Naive thymus-derived CD8-positive, alpha-beta T cell (primary cell): ENCODE measurements at places on chromosomes 4 and X.

GRCh38 chr4:33255507-33255906 is 2535.3 kb downstream of the PCDH7 start:
- H3K4me1 ChIP-seq, result no peaks in the 10 kb centered on the region
- no peaks in the 10 kb centered on the region for H3K36me3 ChIP-seq
- no peak for DNase-seq
- H3K4me3 ChIP-seq, result no peak overlapping the region

DNA sequence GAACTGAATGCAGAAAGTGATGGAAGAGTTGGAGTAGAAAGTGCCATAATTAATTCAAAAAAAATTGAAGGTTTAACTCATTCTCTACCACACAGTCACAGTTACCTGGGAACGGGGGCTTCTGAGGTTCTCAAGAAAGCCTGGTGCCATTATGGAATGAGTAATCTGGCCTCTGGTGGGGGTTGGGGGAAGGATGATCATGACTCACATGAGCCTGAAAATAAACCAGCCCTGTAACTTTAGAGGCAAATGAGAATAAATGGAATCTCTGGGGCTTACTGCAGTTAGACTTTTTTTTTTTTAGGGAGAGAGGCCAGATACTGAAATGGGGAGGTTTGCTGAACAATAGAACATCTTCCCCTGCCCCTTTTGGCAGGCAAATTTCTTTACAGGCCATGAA is 55.3 kb downstream of the SOD3 start:
- DNase-seq, result no peak
- H3K36me3 ChIP-seq, result no peaks in the 10 kb centered on the region
- H3K4me3 ChIP-seq, result no peak overlapping the region

DNA sequence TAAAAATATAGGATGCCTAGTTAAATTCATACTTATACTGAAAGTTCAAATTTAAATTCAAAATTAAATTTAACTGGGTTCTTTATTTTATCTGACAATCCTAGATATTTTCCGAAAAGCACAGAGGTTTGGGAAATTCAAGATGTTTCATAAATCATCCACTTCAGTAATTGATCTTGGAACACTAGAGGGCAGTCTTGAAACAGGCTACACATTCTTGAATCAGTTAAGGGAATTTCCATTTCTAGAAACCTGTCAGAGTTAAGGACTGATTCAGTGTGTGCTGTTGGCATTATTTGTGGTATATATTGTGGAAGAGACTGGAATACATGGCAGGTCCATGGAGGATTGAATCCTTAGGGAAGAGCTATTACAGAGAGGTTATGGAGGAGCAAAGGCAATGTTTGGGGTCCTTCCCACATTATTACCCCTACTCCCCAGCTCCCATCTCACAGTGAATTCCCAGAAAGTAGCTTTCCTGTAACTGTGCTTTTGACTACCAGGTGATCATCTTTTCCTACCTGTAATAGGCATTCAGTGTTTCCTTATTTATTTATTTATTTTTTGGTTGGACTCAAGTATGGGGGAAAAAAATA is 92.9 kb downstream of the EGF start:
- H3K4me1 ChIP-seq, result no peaks in the 10 kb centered on the region
- H3K4me3 ChIP-seq, result no peak overlapping the region
- H3K36me3 ChIP-seq, result no peaks in the 10 kb centered on the region
- DNase-seq, result peak; percentile 59

GRCh38 chr4:17577665-17578481 is 875 bp downstream of the LAP3 start:
- peak overlapping the region; percentile 98 for H3K27ac ChIP-seq
- peak overlapping the region; percentile 87 for H3K4me3 ChIP-seq
- peaks cover 35% of the 10 kb centered on the region for H3K4me1 ChIP-seq
- DNase-seq, result no peak
- no peaks in the 10 kb centered on the region for H3K27me3 ChIP-seq

DNA sequence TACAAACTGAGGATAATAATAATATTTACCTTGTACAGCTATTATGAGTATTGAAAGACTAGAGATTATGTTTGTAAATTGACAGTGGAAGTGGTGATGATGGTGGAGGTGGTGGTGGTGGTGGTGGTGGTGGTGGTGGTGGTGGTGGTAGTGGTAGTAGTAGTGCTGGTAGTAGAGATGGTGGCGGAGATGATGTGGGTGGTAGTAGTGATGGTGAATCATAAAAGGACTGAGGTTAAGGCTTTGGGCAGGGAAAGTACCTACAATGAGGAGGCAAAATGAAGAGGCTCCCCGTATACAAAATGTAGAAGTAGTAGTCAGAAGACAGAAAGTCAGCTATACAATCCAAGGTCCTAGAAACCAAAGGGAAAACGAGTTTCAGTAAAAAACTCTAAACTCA is 214.1 kb downstream of the BCOR start:
- H3K36me3 ChIP-seq, result peaks cover 8% of the 10 kb centered on the region
- no peak overlapping the region for H3K27ac ChIP-seq
- peaks cover 7% of the 10 kb centered on the region for H3K4me1 ChIP-seq
- H3K27me3 ChIP-seq, result no peaks in the 10 kb centered on the region
- H3K4me3 ChIP-seq, result no peak overlapping the region

DNA sequence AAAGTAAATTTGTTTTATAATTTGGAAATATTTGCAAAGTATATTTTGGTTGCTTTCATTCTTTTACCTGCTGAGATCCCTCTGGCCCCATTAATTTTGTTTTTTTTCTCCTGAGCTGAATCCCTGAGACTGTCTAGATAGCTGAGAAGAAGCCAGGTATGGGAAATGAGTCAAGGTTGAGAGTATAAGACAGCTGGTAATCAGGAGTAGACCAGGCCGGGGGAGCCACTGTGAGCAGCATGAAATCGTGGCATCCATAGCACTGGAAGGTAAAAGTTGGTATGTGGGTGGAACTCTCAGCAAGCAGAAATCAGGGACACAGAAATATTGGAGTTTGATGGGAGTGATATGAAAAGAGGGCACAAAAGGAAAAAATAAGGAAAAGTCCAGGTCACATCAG is 164.5 kb downstream of the FHIP1A start:
- peaks cover under 1% of the 10 kb centered on the region for H3K36me3 ChIP-seq
- peaks cover 10% of the 10 kb centered on the region for H3K27me3 ChIP-seq
- no peak overlapping the region for H3K4me3 ChIP-seq
- no peak overlapping the region for H3K27ac ChIP-seq
- H3K4me1 ChIP-seq, result no peaks in the 10 kb centered on the region
- DNase-seq, result no peak

GRCh38 chr4:10015140-10015753 is 6.0 kb downstream of the SLC2A9 start:
- no peak overlapping the region for H3K4me3 ChIP-seq
- DNase-seq, result no peak
- H3K36me3 ChIP-seq, result no peaks in the 10 kb centered on the region
- H3K27ac ChIP-seq, result no peak overlapping the region

- H3K36me3 ChIP-seq, result no peaks in the 10 kb centered on the region
- no peak for DNase-seq
- H3K4me3 ChIP-seq, result no peak overlapping the region
- H3K27ac ChIP-seq, result no peak overlapping the region
Measured at GRCh38 chrX:20001588-20001987, 10.7 kb upstream of the BCLAF3 start.

GRCh38 chr4:11710453-11711093 is 281.9 kb upstream of the HS3ST1 start:
- H3K4me3 ChIP-seq, result no peak overlapping the region
- H3K27me3 ChIP-seq, result peaks cover 20% of the 10 kb centered on the region
- H3K4me1 ChIP-seq, result no peaks in the 10 kb centered on the region
- DNase-seq, result no peak
- H3K36me3 ChIP-seq, result peaks cover 4% of the 10 kb centered on the region

GRCh38 chrX:2931155-2931554 is 2.0 kb upstream of the ARSD start:
- no peak for DNase-seq
- H3K27me3 ChIP-seq, result peaks cover 4% of the 10 kb centered on the region

DNA sequence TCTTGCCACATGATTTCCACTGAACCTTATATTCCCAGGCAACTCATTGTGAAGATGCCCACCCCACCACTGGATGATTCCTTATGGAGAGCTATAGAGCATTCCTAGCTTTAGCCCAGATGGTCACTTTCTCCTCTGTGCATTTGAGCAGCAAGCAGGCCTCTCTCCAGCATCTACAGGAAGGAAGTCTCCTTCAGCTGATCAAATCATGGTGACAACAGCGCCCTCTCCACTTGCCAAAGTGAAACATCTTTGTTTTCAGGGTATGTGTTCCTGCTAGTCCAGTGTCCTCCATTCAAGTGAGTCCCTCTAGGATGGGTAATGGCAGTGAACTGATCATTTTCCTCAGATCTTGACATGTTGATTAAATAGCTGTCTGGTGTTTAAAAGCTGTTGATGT is 10.9 kb upstream of the SYTL5 start:
- H3K36me3 ChIP-seq, result no peaks in the 10 kb centered on the region
- H3K4me3 ChIP-seq, result no peak overlapping the region
- H3K27me3 ChIP-seq, result no peaks in the 10 kb centered on the region
- DNase-seq, result no peak
- H3K27ac ChIP-seq, result no peak overlapping the region

DNA sequence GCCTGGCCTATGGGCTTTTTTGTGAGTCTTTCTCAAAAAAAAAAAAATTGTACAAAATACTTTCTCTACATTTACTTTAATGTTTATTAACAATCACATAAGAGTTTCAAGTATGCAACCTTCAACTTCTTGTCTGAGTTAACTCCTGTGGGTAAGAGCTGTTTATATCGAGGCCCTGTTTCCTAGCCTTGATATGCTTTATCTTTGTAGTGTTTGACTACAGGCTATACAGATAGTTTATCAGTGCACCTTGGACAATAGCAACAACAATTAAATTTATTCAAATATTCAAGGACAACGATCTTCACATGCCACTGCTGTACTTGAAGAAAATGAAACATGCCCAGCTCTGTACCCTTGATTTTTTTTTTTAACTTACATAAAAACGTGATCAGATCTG is 178.4 kb downstream of the ARHGAP10 start:
- H3K4me1 ChIP-seq, result no peaks in the 10 kb centered on the region
- H3K27me3 ChIP-seq, result no peaks in the 10 kb centered on the region
- H3K36me3 ChIP-seq, result peaks cover 14% of the 10 kb centered on the region
- no peak overlapping the region for H3K4me3 ChIP-seq
- no peak overlapping the region for H3K27ac ChIP-seq

GRCh38 chr4:38563707-38564495 is 100.1 kb upstream of the KLF3 start:
- peaks cover 18% of the 10 kb centered on the region for H3K4me1 ChIP-seq
- H3K4me3 ChIP-seq, result no peak overlapping the region
- DNase-seq, result no peak
- H3K27ac ChIP-seq, result no peak overlapping the region
- peaks cover 2% of the 10 kb centered on the region for H3K36me3 ChIP-seq

DNA sequence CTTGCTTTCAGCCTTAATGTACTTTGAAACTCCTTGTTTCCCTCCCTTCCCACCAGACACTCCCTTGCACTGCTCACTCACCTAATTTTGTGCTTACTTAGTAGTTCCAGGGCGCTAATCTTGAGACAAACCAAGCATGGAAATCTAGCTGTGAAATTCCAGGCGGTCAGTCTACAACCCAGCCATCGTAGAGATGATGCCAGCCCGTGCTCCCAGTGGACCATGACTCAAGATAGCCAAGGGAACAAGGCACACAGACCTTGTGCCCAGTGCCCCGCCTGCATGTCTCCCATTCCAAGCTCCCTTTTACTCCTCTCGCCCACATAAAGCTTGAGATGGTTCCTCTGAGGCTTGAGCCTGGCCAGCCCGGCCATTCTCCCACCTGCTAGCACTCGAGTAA is 11.1 kb downstream of the TREX2 start:
- H3K27ac ChIP-seq, result no peak overlapping the region
- H3K4me3 ChIP-seq, result no peak overlapping the region
- H3K36me3 ChIP-seq, result no peaks in the 10 kb centered on the region
- no peak for DNase-seq

- H3K27ac ChIP-seq, result no peak overlapping the region
- no peaks in the 10 kb centered on the region for H3K27me3 ChIP-seq
- DNase-seq, result no peak
- peaks cover 4% of the 10 kb centered on the region for H3K36me3 ChIP-seq
Measured at GRCh38 chr4:1093391-1094335, 19.7 kb downstream of the RNF212 start.

GRCh38 chrX:2848871-2849301 is 20.2 kb downstream of the GYG2 start:
- H3K4me1 ChIP-seq, result no peaks in the 10 kb centered on the region
- H3K36me3 ChIP-seq, result no peaks in the 10 kb centered on the region
- H3K4me3 ChIP-seq, result no peak overlapping the region
- no peak overlapping the region for H3K27ac ChIP-seq
- H3K27me3 ChIP-seq, result peaks cover 7% of the 10 kb centered on the region

DNA sequence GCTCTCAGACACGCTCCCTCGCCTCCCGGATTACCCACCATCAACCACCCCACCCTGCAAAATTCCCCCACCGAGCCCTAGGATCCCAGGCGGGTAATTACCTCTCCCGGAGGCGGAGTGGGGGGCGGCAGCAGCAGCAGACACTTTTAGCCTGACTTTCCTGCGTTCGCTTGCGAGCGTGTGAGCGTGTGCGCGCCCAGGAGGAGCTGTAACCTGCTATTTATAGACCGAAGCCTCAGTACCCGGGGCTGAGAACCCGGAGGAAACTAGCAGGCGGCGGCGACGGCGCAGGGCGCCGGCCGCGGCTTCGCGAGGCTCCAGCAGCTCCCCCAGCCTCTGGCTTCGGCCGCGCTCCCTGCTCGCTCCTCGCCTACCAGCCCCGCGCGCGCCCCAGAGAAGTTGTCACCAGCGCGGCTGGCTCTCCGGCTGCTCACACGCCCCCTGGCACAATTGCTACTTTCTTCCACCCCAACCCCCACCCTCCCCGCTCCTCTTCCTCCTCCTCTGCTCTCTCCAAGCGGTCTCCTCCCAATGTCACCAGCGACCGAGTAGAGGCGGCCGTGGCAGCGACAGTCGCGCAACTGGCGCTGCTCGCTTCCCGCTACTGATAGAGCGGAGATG is at the start of gene INPP4B:
Gene INPP4B (minus strand): TSS at position 194 of the 621 bp plus-strand sequence.
- peak within 1 kb of the TSS; percentile 86 for H3K4me3 ChIP-seq
- peaks cover 36% of the 10 kb centered on the region for H3K27me3 ChIP-seq
- no peak within 1 kb of the TSS for H3K27ac ChIP-seq
- H3K36me3 ChIP-seq, result no peaks in the 10 kb centered on the region

DNA sequence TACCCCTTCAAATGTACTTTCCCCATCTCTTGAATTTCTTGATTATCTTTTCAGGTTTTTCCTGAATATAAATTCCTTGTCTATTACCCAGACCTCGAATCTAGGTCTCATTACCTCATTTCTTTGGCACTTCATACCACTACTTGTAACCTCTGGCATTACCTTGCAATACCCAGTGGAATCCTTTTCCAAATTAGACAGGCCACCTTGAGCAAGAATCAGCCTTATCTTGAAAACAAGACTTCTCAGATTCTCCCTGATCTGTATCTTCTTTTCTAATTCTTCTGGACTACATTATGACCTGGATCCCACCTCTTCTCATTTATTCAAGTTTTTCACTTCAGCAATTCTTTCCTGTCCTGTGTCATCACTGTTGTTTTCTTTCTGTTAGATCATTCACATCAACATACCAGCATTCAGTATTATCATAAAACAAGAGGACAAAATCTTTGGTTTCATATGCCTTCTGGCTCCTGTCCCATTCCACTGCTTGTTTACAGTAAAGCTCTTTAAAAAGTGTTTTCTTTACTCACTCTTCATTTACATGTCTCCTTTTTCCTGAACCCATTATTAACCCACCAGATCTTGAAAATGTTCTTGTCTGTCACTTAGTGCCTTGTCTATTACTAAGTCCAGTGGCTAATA is 275.6 kb upstream of the HS3ST1 start:
- no peak for DNase-seq
- no peak overlapping the region for H3K27ac ChIP-seq
- H3K36me3 ChIP-seq, result peaks cover 4% of the 10 kb centered on the region
- no peaks in the 10 kb centered on the region for H3K27me3 ChIP-seq
- H3K4me3 ChIP-seq, result no peak overlapping the region

GRCh38 chr4:102387552-102388150 is 42.4 kb upstream of the SLC39A8 start:
- no peak overlapping the region for H3K4me3 ChIP-seq
- DNase-seq, result no peak
- H3K4me1 ChIP-seq, result no peaks in the 10 kb centered on the region
- no peaks in the 10 kb centered on the region for H3K36me3 ChIP-seq
- H3K27me3 ChIP-seq, result peaks cover 13% of the 10 kb centered on the region
- no peak overlapping the region for H3K27ac ChIP-seq
